Liver (tissue), 10 donors: ENCODE measurements at places on chromosomes 2 and 18. TPM values are rescaled to one million over a fixed set of nuclear protein-coding genes. Genes with fewer than 3 reads are reported as not detected.

GRCh38 chr18:79478484-79479115 lies 82.9 kb downstream of the NFATC1 start:
- no peaks in the 10 kb centered on the region for H3K4me1 ChIP-seq
- no peak overlapping the region for H3K4me3 ChIP-seq
- no peak for DNase-seq
- no peak overlapping the region for H3K27ac ChIP-seq
- no peaks in the 10 kb centered on the region for H3K36me3 ChIP-seq
- no peaks in the 10 kb centered on the region for H3K27me3 ChIP-seq

DNA sequence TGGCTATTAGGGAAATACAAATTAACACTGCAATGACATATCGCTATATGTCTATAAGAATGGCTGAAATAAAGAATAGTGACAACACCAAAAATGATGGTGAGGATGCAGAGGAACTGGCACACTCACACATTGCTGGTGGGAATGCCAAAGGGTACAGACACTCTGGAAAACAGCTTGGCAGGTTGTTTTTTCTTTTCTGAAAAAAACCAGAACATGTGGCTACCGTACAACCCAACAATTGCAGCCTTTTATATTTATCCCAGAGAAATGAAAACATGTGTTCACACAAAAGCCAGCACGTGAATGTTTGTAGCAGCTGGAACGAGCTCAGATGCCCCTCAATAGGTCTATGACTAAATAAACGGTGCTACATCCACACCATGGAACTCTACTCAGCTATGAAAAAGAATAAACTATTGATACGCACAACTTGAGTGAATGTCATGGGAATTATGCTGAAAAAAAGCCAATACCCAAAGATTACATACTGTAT lies 45.9 kb downstream of the KCNE4 start:
- no peaks in the 10 kb centered on the region for H3K36me3 ChIP-seq
- no peaks in the 10 kb centered on the region for H3K4me1 ChIP-seq
- H3K27me3 ChIP-seq, result no peaks in the 10 kb centered on the region
- DNase-seq, result no peak
- no peak overlapping the region for H3K4me3 ChIP-seq

DNA sequence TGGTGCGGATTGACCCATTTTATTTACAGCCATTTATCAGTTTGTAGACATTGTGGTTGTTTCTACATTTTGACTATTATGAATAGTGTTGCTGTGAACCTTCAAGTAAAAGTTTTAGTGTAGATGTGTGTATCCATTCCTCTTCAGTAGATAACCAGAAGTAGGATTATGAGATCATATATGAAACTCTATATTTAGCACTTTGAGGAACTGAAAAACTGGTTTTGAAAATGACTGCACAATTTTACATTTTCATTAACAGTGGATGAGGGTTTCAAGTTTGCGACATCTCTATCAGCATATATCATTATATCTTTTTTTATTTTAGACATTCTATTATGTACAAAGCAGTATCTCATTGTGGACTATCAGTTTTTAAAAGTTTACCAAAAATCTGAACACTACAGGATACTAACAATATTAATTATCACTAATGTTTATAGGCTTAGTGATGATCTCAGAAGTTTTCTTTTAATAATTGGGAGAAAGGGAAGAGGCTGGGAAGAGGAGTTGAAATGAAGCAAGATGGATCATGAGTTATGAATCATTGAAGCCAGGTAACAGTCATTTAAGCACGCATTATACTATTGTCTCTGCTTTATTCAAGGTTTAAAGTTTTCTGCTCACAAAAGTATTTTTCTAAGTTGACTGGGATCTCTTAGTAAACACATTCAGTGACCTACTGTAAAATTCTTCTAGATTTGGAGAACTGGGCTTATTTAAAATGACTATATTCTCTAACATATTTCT lies 329.0 kb upstream of the LRATD1 start:
- H3K27ac ChIP-seq, result no peak overlapping the region
- DNase-seq, result no peak
- H3K4me3 ChIP-seq, result no peak overlapping the region
- H3K4me1 ChIP-seq, result no peaks in the 10 kb centered on the region
- H3K27me3 ChIP-seq, result no peaks in the 10 kb centered on the region

DNA sequence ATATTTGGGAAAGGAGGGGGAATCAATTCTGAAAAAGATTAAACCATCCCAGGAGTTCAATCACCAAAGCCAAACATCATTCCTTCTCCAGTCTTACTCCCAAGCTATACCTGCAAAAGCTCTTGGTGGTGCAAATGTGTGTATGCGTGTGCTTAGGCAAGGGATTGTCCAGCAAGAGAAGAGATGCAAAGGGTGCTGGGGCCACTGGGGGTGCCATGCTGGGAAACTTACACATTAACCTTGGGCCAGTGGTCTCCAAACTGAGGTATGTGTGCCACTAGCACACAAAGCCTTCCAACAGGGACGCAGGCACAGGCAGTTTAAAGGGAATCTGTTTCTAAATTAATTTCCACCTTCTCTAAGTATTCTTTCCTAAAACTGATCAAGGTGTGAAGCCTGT lies 307.9 kb downstream of the NBAS start:
- no peak overlapping the region for H3K4me3 ChIP-seq
- DNase-seq, result no peak
- H3K27me3 ChIP-seq, result no peaks in the 10 kb centered on the region
- no peaks in the 10 kb centered on the region for H3K36me3 ChIP-seq

- H3K36me3 ChIP-seq, result peaks cover 24% of the 10 kb centered on the region
- H3K4me3 ChIP-seq, result no peak overlapping the region
- DNase-seq, result no peak
- no peak overlapping the region for H3K27ac ChIP-seq
Observed at GRCh38 chr2:179444056-179444455, 179.4 kb upstream of the SESTD1 start.

- DNase-seq, result no peak
- H3K27ac ChIP-seq, result no peak overlapping the region
- H3K4me3 ChIP-seq, result no peak overlapping the region
- H3K27me3 ChIP-seq, result no peaks in the 10 kb centered on the region
Observed at GRCh38 chr2:117342415-117342814, 472.1 kb upstream of the DDX18 start.

DNA sequence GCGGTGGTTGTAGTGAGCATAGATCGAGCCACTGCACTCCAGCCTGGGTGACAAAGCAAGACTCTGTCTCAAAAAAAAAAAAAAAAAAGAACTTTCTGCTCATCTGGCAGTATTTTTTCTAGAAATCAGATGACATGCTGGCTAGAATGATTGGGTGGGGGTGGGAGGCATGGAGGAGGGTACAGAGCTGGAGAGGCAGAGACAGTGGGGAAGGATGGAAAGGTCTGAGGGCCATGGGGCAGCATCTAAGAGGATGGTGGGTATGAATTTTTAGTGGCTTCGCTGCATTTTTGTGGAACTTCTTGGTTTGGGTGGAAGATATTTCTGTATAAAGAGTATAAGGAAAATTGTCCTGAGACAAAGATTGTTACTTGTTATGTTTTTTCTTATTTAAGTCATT lies 23.3 kb downstream of the ARMC9 start:
- H3K27ac ChIP-seq, result no peak overlapping the region
- H3K27me3 ChIP-seq, result no peaks in the 10 kb centered on the region
- no peak overlapping the region for H3K4me3 ChIP-seq
- DNase-seq, result no peak
- no peaks in the 10 kb centered on the region for H3K4me1 ChIP-seq

DNA sequence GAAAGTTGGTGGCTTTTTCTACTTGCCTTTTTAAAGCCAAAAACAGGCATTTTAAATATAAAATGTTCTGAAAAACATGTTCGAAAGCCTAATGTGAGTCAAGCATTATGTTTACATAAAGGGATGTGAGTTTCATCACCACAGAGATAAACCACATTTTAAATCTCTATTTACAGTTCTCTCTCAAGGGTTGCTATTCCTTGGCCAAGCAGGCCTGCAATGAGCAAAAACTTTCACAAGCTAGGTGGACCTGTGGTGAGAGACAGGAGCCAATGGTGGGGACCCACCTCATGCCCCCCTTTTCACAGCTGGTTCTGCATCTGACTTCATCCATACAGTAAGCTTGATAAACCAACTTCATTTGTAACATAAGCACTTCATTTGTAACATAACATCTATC lies 65.1 kb downstream of the CUL3 start:
- DNase-seq, result no peak
- no peak overlapping the region for H3K4me3 ChIP-seq
- H3K36me3 ChIP-seq, result no peaks in the 10 kb centered on the region
- H3K4me1 ChIP-seq, result peaks cover 12% of the 10 kb centered on the region

GRCh38 chr2:118013724-118014491 lies at the start of gene CCDC93:
CCDC93 (minus strand) TSS chr2:118014070; CDS start chr2:118013995, 75 bp downstream.
- H3K36me3 ChIP-seq, result no peaks in the 10 kb centered on the region
- H3K27me3 ChIP-seq, result no peaks in the 10 kb centered on the region
- peak; percentile 83 for DNase-seq
- peak within 1 kb of the TSS; percentile 79 for H3K27ac ChIP-seq

DNA sequence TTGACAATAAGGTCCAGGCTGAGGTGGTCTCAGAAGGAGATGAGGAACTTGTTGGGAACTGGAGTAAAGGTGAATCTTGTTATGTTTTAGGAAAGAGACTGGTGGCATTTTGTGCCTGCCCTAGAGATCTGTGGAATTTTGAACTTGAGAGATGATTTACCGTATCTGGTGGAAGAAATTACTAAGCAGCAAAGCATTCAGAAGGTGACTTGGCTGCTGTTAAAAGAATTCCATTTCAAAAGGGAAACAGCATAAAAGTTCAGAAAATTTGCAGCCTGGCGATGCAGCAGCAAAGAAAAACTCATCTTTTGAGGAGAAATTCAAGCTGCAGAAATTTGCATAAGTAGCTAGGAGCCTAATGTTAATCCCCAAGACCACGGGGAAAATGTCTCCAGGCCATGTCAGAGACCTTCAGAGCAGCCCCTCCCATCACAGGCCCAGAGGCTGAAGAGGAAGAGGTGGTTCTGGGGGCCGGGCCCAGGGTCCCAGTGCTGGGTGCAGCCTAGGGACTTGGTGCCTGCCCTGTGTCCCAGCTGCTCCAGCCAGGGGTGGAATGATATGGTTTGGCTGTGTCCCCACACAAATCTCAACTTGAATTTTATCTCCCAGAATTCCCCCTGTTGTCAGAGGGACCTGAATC lies 73.5 kb downstream of the FIGN start:
- no peak for DNase-seq
- no peaks in the 10 kb centered on the region for H3K36me3 ChIP-seq
- H3K27me3 ChIP-seq, result no peaks in the 10 kb centered on the region
- H3K4me1 ChIP-seq, result no peaks in the 10 kb centered on the region

GRCh38 chr18:77666613-77667012 lies 417.0 kb downstream of the GALR1 start:
- H3K4me1 ChIP-seq, result no peaks in the 10 kb centered on the region
- no peaks in the 10 kb centered on the region for H3K27me3 ChIP-seq
- H3K36me3 ChIP-seq, result no peaks in the 10 kb centered on the region

LDLRAD4 gene
- polyA plus RNA-seq, result 4.8 TPM

GPR39 gene
- polyA plus RNA-seq, result 2.2 TPM

KCNIP3 gene
- polyA plus RNA-seq, result 1.1 TPM
